ENCODE measurements at places on chromosomes 5 and 9.

DNA sequence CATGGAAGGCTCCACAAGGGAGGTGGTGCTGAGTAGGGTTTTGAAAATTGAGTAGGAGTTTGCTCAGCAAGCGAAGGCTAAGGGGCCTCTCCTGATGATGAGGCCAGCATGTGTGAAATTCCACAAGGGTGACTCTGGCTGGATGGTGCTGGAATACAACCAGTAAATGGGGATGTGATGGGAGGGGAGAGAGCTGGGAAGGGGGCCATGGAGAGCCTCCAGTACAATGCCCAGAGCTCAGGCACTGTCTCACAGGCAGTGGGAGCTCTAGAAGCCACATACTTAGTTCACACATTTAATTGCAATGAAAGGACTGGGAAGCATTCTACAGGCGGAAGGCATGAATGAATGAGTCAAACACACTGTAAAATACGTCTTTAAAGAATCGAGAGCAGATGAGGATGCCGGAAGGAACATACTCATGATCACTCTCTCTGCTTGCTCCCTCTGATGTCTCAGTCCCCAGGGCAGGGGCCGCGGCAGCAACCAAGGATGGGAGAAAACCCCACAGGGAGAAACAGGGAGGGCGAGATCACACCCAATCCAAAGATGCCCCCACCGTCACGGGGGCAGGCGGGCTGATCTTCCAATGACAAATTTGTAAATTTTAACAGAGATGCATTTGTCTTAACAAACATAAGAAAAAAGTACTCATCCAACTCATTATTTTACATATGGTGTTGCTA is 261.0 kb downstream of the NSG2 start:
- no peak for DNase-seq

GRCh38 chr9:89634995-89635742 is 30.4 kb downstream of the GADD45G start:
- no peak for DNase-seq

DNA sequence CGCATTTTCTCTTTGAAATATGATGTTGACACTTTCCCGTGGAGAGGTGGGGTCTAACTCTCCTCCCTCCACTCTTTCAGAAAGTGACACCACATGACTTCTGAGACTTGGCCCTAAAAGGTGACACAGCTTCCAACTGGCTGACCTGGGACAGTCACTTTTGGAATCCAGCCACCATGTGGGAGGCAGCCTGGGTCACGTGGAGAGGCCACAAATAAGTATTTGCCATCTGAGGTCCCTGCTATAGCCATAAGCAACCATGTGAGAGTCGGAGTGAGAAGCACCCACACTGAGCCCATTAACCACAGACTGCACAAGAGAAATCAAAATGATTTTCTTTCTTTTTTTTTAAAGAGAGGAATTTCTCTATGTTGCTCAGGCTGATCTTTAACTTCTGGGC is 4.1 kb upstream of the PHYKPL start:
- no peak for DNase-seq

GRCh38 chr5:31639481-31640411 is 815 bp downstream of the PDZD2 start:
- DNase-seq = no peak

DNA sequence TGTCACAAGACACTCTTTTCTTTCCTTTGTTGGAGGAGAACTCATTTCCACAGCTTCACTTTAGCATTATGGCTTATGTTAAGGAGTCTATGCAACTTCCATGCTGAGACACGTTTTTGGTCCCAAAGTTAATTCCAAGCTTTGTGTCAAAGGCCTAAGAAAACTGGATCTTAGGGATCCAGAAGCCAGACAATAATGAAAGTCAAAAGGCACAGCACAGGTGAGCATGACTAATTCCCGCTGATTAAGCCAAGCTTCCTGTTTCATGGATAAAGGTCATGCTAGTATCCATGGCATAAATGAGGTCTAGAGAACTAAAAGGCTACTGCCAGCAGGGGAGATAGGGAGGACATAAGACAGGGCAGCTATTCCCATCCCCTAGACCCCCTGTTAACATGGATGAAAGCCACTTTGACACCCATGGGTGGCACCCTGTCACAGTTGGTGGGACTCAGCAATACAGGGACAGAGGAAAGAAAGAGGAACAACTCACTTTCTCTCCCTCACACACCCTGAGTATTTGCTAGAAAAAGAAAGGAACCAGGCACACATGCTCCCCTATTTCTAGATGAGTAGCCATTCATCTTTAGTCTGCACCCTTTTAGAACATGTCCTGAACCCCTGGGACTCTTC is 438.1 kb upstream of the CDH9 start:
- no peak for DNase-seq

DNA sequence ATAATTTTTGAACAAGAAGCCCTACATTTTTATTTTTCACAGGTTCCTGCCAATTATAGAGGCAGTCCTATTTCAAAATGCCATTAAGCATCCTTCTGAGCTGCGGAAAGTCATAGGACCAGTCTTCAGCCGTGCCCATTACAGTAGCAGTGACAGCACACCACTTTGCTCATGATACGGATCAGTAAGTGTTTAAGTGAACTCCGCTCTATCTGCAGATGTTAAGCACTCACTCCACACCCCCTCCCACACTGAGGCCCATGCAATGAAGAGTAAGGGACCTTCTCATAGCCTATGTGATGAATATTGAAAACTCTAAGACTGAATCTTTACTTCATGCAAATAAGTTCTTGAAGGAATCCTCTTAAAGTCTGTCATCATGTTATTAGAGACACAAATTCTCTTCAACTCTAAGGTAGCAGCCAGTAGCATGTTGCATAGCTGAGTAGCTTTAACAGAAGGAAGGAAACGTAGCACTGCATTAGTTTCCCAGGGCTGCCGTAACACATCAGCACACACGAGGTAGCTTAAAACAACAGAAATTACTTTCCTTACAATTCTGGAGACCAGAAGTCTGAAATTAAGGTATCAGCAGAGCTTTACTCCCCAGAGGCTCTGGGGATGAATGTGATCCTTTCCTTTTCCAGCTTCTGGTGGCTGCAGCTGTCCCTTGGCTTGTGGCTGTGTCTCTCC is 20.3 kb upstream of the TAF11L2 start:
- DNase-seq = peak; percentile 83

DNA sequence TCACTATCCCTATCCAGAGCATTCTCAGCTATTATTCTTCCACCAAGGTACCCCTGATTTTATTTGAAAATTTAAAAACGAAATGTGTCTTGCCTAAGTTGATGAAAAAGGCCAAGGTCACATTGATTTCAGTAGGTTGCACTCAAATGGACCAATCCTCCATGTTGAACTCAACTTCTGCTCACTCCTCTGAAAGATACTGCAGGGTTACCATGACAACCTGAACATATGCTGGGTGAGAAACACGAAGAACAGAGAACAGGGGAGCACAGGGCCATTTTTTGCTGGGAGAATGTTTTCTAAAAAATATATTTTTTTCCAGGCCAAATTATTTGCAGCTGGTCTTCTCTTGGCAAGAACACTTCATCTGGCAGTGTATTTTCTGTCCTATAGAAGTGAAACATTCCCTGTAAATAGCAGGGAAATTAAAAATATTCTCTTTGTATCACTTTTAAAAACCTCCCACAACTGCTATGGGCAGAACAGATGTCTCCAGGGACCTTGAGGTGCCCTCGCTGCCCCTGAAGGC is 215.9 kb downstream of the NXNL2 start:
- DNase-seq = peak; percentile 2

- DNase-seq = no peak
Measured at GRCh38 chr5:61405511-61406295, 73.6 kb downstream of the ZSWIM6 start.

DNA sequence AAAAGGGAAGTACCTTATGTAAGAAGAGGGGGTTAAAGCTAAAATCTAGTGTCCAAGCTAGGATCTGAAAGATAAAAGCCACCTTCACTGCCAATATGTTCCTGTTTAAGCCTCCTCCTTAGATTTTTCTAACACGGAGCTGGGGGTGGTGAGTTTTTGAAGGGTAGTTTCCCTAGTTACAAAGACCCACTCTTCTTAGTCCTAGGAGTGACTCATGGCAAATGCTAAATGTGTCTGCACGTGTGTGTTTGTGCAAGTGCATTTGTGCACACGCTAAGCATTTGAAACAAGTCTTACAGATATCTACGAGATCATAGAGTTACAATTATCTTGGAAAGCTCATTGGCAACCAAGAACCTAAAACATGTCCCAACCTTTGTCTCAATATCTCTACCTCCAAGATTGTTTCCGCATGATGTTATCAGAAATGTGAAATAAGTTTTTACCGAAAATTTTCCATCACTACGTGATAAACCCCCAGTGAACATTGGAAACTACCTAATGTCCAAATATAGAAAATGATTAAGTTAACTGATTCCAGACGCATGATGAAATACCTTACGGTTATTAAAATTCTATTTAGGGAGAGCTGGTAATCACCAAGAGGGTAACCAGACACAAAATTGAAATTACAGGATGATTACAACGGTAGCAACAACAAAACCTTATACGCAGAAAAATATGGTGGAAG is 78.0 kb upstream of the HRH2 start:
- DNase-seq = no peak

DNA sequence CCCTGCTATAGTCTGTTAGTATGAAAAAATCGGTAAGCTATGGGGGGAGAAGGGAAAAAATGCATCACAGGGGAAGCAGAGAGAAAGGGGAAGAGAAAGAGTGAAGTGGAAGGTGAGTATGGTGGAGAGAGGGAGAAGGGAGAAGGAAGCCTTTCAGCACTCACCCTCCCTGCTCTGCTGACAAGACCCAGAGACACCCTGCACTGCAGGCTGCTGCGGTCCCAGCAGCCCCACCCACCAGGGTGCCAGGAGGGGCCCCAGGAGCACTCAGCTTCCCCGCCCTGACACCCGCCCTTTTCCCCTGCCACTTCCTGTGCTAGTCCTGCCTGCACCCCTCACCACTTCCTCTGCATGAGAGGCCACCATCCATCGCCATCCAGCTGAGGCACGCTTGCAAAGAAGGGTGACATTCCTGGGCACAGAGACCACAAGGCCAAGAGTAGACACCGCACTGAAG is 12.7 kb downstream of the STK10 start:
- DNase-seq = no peak

DNA sequence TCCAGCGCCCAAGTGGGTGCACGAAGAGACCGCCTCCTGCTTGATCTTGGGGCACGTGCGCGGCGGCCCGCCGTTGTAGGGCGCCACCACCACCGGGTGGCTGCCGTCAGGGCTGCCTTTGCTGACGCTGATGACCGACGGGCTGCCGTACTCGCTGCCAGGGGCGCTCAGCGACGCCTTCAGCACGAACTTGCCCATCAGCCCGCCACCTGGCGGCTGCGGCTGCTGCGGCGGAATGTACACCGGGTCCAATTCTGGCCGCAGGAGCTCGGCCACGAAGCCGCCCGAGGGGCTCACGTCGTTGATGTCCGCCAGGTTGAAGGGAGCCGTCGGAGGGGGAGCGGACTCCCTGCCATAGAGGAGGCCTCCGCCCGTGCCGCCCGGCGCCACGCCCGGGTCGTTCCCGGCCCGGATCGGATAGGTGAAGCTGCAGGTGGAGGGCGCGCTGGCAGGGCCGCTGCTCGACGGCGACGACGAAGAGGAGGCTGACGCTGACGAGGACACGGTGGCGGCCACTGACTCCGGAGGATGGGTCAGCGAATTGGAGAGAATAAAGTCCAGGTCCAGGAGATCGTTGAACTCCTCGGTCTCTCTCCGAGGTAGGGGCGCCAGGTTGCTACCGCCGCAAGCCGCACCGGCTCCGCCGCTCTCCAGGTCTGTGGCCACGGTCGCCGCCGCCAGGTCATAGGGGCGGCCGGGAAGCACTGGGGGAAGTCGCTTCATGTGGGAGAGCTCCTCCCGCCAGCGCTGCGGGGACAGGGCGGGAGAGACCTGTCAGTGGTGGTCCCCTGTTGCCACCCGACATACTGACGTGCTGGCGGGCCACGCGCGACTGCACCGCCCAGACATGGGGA is 1.8 kb downstream of the KLF4 start:
- DNase-seq = peak; percentile 75

- DNase-seq = no peak
Measured at GRCh38 chr5:18276939-18277338, 642.7 kb downstream of the TAF11L14 start.

- DNase-seq = no peak
Measured at GRCh38 chr5:177382423-177383029, 1.7 kb upstream of the SLC34A1 start.

GRCh38 chr5:167029488-167029887 is 1262.0 kb upstream of the WWC1 start:
- DNase-seq = peak; percentile 21

DNA sequence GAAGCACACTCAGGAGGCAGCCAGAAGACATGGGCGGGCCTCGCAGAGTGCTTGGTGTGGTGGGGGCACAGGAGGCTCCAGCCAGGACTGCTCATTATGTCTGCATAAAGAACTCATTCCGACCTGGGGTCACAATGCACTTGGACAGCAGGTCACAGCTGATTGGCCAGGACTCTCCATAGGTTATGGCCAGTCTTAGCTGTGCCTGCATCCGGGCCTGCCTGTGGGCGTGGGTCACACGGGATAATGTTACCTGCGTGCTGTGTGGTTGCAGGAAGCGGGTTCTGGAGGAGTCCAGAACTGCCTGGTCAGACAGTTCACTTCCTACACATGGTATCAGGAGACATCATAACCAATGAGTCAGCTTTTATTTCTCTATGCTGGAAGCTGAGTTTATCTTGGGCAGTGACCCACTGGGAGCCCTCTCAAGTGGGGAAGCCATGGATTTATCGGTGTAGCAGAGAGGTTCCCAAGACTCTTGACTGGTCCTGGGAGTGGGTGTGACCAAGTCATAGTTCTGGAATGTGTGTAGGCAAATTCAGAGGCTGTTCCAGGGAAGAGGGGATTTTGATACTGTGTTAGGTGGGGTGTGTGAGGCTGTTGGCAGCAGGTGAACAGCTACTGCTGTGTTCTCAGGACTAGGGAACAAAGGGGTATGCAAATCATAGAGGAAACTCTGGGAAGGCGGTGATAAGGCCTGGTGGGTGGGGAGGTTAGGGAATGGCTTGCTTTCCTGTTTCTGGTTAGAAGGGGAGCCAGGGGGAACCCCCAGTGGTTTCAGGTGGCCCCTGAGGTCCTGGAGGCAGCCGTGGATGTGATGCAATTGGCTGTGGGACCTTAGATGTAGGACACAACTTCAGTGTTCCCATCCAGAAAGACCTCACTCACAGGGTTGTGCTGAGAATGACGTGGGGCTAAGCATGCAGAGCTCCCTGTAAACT is 51.3 kb downstream of the ARHGEF37 start:
- DNase-seq = no peak

DNA sequence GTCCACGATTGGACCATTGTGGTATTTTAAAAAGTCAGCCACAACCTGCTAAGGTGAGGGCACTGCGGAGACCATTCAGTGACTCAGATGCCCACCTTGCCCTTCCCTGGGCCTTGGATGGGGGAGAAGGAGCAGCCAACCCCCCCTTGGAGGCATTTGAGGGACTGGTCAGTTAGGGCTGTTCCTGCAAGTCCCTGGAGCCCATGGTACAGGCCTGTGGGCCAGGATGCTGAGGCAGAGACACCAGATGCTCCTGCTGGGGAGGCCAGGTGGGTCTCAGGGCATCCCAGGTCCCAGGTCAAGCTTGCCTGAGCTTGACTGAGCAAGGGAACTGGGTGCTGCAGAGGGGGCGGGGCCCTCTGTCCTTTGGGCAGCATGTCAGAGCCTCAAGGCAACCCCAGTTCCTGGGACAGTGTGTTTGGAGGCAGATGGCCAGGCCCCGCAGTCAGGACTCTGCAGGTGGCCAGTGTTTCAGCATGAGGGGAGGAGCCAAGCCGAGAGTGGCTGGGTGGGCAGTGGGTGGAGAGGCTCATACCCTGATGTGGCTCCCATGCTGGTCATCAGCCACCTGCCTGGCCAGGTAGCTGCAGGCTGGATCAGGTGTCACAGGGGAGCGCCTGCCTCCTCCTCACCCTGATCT is 27.5 kb downstream of the SLC6A3 start:
- no peak for DNase-seq
